Tibial nerve (tissue), 4 donors: ENCODE measurements at places on chromosomes 16 and 17.
A peak's percentile ranks its signal among the peaks of the same experiment; 100 is the strongest.

GRCh38 chr17:66002812-66003211 is 189.1 kb downstream of the CEP112 start:
- DNase-seq, result no peak

DNA sequence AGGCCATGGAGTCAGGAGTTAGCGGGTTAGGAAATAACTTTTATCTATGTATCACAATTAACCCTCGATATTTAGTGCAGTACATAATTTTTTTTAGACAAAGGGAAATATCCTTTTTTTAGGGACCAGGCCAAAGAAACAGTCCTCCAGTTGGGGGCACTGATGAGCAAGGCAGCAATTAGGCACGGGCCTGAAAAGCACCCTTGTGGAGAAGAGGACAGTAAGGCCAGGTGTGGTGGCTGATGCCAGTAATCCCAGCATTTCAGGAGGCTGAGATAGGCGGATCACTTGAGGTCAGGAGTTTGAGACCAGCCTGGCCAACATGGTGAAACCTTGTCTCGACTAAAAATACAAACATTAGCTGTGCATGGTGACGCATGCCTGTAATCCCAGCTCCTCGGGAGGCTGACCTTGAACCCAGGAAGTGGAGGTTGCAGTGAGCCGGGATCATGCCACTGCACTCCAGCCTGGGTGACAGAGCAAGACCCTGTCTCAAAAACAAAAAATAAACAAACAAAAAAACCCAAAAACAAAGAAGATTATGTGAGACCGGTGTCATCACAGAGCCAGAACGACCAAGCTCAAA is 158.3 kb upstream of the NOL11 start:
- no peak for DNase-seq

- no peak for DNase-seq
These were observed 1126.8 kb downstream of the CDH11 start for GRCh38 chr16:63995025-63995424.

- no peak for DNase-seq
These were observed 9.0 kb downstream of the MTSS2 start for GRCh38 chr16:70676675-70677498.

DNA sequence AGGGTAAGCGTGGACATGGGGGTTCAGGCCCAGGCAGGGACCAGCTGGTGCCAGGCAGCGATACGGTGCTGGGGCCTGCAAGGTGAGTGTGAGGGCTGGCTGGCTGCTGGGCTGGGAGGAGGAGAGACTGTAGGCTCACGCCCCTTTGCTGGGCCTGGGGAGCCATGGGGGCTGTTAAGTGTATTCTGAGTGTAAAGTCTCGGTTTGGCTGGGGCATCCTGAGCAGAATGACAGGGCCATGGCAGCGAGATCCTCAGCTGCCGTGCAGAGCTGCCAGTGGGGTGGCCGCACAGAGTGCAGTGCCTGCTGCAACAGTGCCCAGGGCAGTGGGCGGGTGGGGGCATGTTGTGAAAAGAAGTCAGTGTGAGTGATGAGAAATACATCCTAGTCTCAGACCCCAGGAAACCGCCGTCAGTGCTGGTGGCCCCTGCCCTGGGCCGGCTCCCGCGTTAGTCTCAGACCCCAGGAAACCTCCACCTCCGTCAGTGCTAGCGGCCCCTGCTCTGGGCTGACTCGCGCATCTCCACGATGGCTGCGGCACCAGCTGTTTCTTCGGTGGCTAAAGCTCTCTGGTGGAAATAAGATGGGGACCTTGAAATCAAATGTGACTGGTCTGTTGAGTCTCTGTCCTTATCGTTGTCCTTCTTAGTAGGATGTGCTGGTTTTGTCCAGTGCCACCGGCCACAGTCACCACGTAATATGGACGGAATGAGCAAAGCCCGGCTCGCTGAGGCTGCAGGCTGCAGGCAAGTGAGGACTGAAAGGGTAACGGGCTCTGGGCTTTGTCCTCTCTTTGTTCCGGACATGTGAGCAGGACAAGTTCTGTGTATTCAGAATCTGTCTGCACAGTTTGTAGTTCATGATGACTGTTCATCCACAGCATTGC is 22.9 kb downstream of the ACSF3 start:
- no peak for DNase-seq

DNA sequence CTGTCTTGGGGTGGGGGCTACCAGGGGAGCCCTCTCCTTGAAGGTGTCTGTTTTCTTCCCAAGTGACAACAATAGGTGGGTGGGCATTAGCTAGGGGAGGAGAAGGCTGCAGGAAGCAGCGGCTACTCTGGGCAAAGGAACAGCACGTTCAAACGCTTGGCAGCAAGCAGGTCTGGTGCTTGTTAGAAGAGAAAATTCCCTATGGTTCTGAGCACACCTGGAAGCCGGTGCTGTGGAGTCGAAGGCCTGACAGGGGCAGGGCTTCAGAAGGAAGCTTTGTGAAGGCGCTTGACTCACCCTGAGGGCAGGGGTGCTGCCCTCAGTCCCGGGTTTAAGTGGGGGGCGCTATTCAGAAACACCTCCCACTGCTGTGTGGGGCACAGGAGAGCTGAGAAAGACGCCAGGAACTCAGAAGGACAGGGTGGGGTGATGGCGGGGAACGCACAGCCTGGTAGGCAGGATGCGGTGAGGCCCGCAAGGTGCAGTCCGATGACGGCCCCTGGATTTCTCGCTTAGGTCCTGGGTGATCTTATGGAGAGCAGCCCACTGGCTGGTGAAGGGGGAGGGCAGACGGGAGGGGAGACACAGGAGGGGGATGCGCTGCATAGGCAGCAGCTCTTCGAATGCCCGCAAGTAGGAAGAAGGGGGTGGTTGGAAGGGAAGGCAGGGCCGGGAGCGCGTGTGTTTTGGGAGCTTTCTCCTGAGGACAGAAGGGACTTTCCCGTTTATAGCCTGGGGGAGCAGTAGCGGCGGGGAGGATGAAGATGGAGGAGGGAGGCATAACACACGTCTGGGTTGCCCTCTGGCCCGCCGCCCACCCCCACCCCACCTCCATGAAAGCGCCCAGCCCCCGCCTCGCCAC is 3.2 kb downstream of the GJD3 start:
- DNase-seq, result no peak

GRCh38 chr16:13631213-13631767 is 288.7 kb upstream of the ERCC4 start:
- DNase-seq, result no peak

DNA sequence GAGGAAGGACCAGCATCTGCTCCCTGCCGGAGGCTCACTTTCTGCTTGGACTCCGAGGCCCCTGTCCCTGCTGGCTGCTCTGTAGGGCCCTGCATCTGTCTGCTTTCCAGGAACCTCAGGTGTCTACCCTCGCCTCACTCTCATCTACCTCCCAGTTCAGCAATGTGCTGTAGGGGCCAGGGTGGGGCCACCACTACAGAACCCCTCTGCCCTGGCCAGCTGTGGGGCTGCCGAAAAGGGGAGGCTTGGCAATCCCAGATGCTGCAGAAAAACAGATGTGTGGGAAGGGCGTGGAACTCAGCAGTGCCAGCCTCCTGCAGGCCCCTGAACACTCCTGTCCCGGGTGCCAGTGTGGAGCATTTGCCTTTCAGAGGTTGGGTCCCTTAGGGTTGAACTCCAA is 80.1 kb upstream of the ZNF469 start:
- no peak for DNase-seq

DNA sequence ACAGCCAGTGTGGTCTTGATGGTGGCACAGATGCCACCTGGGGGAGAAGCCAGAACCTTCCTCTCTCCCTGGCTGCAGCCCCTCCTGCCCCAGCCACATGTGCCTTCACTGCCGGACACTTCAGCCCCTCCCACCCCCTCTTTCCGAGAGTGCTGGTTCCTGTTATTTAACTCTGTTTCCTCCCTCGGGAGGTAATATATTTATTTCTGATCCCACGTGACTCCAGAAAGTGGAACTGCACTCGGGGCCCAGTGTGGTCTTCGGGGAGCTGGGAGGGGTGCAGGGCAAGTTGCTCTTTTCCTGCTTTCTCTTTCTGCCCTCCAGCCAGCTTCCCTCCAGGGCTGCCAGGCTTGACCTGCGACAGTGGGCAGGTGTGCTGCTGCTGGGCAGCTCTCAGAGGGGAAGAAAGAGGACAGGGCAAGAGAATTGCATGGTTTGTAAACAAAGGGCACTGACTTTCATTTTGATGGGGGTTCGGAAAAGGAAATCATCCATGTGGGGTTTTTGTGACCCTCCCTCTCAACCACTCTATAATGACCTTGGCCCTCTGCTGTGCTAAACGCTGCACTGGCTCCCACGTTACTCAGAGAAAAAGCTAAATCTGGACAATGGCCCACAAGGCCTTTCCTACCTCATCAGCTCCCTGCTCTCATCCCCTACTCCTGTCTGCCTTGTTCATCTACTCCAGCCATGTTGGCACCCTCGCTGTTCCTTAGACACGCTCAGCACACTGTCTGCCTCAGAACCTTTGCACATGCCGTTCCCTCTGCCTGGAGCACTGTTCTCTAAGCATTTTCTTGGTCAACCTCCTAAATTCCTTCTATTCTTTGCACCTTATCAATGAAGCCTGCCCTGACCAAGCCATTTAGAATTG is 8.2 kb upstream of the CIITA start:
- DNase-seq, result no peak

DNA sequence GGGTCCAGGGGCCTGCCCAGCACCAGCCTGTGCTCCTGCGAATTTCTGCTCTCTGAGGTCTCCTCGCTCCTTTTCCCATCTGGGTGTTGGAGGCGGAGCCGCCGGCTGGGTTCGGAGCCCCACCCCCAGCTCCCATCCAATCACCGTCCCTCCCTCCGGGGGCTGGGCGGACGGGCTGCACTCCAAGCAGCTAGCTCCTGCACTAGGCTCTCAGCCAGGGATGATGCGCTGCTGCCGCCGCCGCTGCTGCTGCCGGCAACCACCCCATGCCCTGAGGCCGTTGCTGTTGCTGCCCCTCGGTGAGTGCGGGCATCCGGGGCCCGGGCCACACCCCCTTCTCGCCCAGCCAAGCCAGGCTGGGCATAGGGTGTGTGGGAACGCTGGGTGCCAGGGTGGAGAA is at the start of gene NRN1L:
TSS of gene NRN1L (plus strand) at position 202 of the 400 bp plus-strand sequence. CDS start at position 221, 19 bp downstream.
- DNase-seq, result peak; percentile 86
